Non-pigmented ciliary epithelial cell (primary cell): ENCODE measurements at places on chromosomes 3 and 15.

DNA sequence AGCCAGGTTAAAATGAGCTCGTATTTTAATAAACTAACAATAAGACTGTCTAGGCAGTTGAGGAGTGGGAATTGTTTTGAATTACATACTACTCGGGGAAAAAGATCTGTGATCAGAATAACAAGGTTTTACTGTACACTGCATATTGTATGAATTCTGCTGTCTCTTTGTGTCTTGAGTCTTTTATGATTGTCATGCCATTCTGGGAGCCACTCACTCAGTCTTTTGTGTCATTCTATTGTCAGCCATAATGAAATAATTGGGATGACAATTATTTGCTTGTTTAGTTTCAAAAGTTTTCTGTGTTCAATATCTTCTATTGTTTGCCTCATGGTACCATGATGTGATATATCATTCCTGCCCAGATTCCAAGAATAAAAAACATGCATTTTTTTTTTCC is 339.6 kb upstream of the TBL1XR1 start:
- no peak for DNase-seq

DNA sequence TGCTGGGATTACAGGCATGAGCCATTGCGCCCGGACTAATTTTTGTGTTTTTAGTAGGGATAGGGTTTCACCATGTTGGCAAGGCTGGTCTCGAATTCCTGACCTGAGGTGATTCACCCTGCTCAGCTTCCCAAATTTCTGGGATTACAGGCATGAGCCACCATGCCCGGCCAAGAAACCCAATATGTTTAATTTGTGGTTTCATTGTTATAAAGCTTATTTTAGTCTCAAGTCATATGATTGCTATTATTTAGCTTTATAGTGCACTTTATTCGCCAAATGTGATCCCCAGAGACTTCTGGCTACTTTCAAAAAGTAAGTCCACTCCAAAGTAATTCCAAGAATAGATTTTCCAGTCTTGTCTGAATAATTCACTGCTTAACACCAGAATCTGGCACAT is 19.3 kb upstream of the SLC4A7 start:
- DNase-seq: no peak

- DNase-seq: no peak
Measured at GRCh38 chr3:185215873-185216606, 37.8 kb downstream of the EHHADH start.

DNA sequence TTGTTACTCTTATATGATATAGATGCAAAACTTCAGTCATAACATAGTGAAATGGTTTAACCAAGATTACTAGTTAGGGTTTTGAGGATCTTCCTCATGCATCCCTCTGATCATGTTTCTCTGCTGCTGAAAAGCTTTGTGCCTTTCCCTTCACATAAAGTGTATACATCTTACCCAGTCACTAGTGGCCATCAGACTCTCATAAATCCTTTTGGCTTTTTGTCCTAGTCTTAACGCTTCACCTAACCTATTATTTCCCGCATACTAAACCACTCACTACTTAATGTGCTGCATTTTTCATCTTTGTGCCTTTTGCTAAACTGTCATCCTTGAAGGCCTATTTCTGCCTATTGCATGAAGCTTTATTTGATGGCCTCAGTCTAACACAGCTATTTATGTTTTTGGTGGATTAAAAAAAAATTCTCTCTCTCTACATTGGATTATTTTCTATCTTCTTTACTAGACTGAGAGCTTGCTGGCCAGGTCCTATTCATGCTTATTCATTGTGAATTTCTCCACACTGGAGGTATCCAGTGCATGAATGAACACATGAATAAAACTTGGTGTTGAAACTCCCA is 717.6 kb upstream of the GOLIM4 start:
- DNase-seq: no peak

DNA sequence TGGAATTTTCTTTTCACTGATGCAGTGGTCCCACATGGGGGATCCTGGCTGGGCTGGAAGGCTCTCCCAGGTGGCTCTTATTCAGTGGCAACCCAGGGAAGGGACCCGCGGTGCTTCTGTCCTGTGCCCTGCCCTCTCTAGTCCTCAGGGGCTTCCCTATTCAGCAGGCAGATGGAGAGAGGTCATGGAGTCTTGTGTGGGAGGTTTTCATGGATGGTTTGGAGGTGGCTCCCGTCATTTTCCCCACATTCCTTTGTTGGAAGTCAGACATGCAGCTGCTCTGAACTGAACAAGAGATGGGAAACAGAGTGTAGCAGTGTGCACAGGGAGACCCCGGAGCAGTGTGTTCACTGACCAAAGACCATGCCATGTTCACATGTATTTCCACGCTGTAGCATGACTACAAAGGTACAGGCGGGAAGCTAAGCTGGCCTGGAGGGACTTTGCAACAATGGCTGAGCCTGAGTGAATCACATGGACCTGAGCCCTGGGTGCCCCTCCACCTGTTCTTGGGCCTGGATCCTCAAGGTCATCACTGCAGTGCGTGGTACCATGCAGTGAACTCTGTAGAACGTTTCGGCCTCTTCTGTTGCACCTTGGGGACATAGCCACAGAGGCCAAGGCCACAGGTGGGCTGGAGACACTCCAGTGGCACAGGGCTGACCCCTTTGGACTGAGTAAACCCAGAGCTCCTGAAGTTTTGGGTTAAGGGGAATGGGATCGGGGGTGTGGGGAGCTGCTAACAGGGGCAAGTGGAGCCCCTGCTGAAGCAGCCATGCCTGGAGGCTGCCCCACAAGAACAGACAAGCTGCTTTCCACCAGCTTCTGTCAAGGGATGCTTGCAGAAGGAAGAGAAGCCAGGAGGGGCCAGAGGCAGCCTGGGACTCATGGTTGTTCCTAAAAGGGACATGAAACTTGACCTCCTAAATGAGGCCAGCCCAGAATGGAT is 123.0 kb downstream of the ASB7 start:
- peak; percentile 68 for DNase-seq

- no peak for DNase-seq
Measured at GRCh38 chr3:23493889-23494288, 290.8 kb downstream of the UBE2E2 start.

DNA sequence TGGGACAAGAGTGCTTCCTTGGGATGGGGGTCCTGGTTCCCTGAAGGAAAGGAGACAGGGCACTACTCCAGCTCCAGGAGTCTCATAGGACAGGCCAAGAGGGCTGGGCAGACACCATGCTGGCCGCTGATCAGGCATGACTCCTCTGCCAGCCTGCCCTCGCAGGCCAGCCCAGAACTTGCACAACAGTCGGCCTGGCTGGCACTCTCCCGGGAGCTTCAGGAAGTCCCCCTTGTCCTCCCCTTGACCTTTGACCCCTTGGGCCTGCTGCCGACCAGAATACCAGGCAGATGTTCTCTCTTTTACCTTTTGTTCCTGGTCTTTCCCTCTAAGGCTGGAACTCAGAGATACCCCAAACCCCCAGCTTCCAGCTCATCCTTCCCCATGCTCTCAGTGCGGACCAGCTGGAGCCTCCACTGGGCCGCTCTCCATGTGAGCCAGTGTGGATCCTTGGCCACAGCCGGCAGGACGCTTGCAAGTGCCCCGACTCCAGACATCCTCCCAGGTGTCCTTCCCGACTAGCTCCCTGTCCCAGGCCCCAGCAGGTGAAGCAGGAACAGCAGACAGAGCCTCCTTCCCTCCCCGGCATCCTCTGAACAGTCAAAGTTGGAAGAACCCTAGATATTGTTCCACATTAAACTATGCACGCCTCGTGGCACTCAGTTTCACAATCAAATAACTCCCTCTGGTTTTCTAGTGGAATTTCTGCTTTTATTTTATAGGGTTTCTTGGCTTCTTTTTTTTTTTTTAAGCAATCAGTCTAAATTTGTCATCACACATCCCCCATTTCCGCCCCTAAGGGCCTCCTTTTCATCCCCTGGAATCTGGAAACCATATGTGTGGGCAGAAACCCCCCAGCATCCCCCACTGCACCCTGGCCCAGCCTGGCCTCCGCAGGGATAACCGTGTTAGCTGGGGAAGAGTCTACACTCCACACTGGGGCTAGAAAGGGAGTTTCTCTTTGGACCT is 15.7 kb downstream of the VPS18 start:
- no peak for DNase-seq

DNA sequence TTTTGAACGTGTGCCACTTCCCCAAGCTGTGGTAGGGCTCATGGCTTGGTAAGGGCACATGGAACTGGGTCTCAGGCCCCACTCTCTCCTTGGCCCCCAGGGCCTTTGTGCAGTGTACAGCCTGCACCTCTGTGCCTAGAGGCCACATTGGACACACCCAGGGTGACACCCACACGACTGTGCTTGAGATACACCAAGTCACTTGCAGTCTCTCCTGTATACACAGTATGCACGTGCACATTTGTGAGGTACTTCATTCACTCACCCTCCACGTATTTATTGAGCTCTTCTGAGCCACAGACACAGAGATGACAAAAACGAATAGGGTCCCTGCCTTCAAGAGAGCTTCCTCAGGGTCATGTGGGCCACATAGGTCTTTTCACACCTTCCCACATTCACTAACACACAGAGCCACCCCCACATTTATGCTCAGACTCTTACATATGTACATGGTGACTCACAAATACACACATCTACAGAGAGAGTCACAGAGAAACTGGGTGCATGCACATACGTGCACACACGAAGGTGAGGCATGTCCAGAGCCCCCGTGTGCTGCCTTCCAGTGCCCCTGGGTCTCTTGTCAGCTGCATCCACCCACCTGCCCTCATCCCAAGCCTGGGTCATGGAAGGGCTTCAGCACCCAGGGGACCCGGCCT is 9.8 kb upstream of the TMEM115 start:
- DNase-seq: no peak

DNA sequence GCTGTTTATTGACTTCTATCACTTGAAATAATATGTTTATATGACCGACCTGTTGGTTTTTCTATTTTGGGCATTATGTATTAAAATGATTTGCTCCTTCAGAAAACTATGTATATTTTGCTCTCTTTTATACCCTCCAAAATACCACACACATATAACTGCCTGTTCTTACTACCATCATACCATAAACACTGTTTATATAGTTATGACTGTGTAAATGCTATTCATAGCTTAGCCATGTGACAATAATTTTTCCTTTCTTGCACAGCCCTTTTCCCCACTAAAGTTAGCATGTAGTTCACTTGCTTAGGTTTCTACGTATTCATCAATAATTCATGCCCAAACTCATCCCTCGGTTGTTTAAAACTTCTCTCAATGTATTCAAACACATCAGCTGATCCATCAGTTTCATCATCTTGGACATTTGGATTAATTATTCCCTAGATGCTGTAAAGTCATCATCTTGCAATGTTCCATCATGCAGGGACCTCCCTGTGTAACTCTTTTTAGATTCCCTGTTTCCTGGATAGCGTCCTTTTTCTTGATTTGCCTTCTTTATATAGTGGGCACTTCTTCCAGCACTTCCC is 8.2 kb upstream of the RYK start:
- no peak for DNase-seq

- DNase-seq: no peak
Measured at GRCh38 chr3:18840535-18841137, 307.7 kb upstream of the KCNH8 start.

- no peak for DNase-seq
Measured at GRCh38 chr15:31866248-31866647, 164.1 kb upstream of the CHRNA7 start.

DNA sequence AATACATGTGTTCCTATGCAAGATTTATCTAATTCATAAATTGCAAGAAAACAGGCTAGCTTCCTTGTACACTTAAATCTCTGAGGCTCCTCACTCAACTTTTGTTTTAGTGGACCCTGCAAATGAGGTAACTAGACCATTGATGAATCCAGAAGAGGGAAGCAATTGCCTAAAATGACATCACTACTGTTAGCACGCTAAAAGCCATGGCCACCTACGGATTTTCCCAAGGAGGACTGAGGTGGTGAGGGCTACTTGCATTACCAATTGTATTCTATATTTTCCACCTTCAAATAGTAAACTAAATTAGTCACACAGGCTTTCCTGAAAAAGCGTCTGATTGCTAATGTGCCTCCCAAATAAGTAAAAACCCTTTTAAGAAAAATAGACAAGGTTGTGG is 140.7 kb downstream of the GADL1 start:
- no peak for DNase-seq

DNA sequence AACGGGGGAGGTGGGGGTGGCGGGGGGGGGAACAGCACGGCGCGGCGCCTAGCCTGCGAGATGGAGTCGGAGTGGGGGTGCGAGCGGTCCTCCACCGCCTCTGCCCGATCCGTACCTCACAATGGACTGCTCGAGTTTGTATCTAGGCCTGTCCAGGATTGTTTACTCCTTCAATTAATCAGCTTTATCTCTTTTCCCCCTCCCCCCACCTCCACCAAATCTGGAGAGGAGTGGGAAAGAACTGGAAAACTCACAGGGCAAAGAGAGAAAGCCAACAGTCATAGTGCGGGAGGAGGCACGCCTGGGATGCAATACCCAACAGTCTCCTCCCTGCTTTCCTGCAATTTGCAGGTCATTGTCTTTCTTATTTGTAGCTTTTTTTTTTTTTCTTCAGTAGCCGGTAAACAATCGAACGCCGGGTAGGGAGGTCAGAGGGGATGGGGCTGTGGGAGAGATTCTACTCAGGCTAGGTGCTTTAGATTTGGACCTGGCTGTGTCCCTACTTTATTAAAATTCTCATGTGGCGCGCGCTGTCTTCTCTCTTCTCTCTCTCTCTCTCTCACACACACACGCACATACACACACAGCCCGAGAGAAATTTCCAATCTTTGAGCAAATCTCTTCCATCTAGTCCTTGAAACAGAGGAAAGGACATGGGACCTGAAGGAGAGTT is 6.9 kb upstream of the MEIS2 start:
- DNase-seq: no peak

DNA sequence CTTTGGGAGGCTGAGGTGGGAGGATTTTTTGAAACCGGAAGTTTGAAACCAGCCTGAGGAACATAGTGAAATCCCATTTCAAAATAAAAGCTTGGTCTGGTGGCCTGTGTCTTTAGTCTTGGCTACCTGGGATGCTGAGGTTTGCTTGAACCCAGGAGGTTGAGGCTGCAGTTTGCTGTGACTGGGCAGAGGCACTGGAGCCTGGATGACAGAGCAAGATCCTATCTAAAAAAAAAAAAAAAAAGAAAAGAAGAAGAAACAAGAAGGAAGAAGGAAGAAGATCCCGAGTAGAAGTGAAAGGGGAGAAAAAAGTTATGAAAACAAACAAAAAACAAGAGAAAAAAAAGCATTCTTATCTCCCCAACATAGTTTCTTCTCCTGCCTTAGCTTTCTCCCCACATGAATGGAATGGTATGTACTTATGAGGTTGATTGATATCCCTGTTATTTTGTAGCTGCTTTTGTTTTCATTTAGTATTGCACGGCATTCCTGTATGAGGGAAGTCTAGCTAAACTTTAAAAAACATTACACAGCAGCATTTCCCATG is 42.4 kb downstream of the TMEM40 start:
- no peak for DNase-seq

- DNase-seq: no peak
Measured at GRCh38 chr3:170488802-170489201, 70.1 kb downstream of the CLDN11 start.
